ENCODE measurements at places on chromosomes 12 and 14. TPM values are rescaled to one million over a fixed set of nuclear protein-coding genes. Genes with fewer than 3 reads are reported as not detected.

- DNase-seq: no peak
- no peaks in the 10 kb centered on the region for H3K36me3 ChIP-seq
- H3K4me3 ChIP-seq: no peak overlapping the region
- no peaks in the 10 kb centered on the region for H3K27me3 ChIP-seq
- no peaks in the 10 kb centered on the region for H3K4me1 ChIP-seq
- H3K27ac ChIP-seq: no peak overlapping the region
Observed at GRCh38 chr12:92861381-92861780, 67.7 kb downstream of the EEA1 start.

GRCh38 chr12:26152507-26153102, 27.8 kb upstream of the BHLHE41 start:
- H3K36me3 ChIP-seq: no peaks in the 10 kb centered on the region
- H3K27ac ChIP-seq: peak overlapping the region; percentile 6
- no peak overlapping the region for H3K4me3 ChIP-seq
- peaks cover 43% of the 10 kb centered on the region for H3K4me1 ChIP-seq

IL31 gene
- total RNA-seq: not detected

P3H3 gene
- total RNA-seq: 0.56 TPM

Measured in Calu3 (cell line).